ENCODE measurements at places on chromosomes 7 and 10.

- DNase-seq, result no peak
These were observed 256.3 kb upstream of the MINDY3 start for GRCh38 chr10:16116404-16117304.

DNA sequence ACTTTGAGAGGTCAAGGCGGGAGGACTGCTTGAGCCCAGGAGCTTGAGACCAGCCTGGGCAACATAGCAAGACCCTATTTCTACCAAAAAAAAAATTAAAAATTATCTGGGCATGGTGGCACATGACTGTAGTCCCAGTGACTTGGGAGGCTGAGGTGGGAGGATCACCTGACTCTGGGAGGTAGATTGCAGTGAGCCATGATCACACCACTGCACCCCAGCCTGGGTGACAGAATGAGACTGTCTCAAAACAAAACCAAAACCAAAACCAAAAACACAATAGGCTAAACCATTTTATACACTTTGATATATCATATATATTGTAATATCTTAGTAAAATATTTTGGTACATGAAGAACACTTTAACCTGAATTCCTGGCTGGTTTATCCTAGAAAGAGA lies 101.6 kb downstream of the RAPGEF5 start:
- no peak for DNase-seq

GRCh38 chr10:60463746-60464145 lies 74.1 kb upstream of the ANK3 start:
- DNase-seq, result no peak

GRCh38 chr10:14688606-14689005 lies 86.1 kb downstream of the FAM107B start:
- DNase-seq, result no peak
